ENCODE measurements at places on chromosomes 11 and 22.
A peak's percentile ranks its signal among the peaks of the same experiment; 100 is the strongest.

- no peak for DNase-seq
These were observed 234.7 kb downstream of the INSC start for GRCh38 chr11:15349413-15349812.

DNA sequence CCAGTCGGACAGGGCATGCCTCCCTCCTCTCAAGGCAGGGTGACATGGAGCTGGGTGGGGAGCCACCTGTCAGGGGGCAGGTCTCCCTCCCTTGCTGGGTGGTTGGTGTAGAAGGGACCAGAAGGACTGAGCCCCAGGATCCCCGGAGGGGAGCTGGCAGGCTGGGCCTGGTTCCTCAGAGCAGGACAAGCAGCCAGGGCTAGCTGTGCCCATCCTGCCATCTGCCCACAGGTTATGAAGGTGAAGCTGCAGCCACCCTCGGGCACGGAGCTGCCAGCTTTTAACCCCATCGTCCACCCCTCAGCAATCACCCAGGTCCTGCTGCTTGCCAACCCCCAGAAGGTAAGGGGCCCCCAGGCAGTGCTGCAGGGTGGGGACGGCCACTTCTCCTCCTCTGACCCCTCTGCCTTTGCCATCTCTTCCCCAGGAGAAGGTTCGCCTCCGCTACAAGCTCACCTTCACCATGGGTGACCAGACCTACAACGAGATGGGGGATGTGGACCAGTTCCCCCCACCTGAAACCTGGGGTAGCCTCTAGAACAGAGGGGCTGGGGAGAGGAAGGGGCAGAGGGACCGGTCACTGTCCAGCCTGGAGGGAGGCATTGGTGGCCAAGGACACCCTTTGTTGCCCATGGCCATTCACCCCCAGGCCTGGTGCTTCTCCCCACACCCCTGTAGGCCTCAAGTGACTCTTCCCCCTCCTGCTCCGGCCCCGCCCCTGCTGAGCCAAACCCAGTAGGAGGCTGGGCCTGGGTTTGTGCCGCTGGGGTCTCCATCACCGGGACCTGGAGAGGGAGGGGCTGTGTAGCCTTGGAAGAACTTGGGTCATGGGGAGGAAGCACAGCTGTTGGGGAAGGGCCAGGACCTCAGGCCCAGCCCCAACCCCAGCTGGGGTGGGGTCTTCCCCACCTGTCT is 7.0 kb upstream of the SH3BP1 start:
- DNase-seq, result no peak

- DNase-seq, result no peak
These were observed 7.1 kb upstream of the TNNT3 start for GRCh38 chr11:1912289-1912878.

DNA sequence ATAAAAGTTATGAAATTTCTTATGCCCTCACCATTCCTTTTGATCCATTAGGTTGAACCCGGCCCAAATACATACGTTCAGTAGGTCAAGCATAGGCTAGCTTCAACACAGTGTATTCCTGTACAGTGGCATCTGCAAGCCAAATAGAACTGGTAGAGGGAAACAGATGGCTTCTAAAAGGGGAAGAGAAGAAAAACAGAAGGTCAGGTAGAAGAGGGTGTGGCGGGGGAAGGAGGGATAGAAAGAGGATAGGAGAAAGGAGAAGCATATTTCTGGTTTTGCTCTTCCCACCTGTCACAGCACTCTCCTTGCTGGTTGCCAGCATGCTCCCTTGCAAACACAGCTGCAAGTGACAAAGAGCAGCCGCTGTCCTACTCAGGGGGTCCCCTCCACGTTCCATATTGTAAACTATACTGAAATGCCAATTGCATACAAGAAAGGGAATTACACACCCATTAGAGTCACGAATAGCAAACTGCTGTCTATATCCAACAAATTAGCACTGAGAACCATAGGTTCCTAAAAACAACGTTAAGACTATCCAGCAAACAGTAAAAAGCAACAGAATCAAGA is 71.8 kb downstream of the PHF21A start:
- no peak for DNase-seq

- DNase-seq, result no peak
These were observed 4.6 kb downstream of the RFPL1 start for GRCh38 chr22:29442976-29443375.

DNA sequence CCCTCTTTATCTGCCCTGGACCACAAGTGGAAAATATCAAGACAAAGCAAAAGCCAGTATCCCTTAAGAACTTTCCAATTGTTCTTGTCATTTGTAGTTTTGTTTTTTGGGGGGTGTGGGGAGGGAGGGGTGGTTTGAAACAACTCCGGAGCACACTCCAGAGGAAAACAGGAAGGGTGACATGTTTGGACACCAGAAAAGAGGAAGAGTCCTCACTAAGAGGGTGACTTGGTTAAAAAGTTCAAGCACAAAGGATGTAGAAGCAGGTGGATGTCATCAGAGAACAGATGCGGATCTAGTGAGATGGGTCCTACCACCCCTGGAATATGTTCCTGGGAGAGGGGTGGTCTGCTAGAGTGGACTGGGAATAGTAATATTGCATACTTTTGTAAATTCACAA is 25.8 kb downstream of the ADAMTS8 start:
- no peak for DNase-seq

- no peak for DNase-seq
These were observed 2.9 kb downstream of the RPL3 start for GRCh38 chr22:39316440-39317083.

GRCh38 chr11:85827748-85828639 is 17.1 kb upstream of the SYTL2 start:
- no peak for DNase-seq

DNA sequence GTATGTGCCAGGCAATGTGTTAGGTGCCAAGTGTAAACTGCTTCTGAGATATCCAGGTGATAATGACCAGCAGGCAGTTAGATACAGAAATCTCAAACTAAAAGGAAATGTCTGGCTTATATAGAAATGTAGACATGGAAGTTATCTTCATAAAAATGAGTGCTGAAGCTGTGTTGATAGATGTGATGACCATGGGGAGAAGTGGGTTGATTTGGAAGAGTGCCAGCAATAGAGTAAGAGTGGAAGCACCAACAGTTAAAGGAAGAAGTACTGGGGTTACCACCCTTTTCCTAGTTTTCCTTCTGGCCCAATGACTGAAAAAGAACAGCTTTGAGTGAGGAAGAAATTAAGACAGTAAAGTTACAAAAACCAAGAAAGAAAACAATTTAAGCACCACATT is 68.5 kb downstream of the C2CD3 start:
- DNase-seq, result no peak

- DNase-seq, result no peak
These were observed 193.1 kb downstream of the IGLL1 start for GRCh38 chr22:23386822-23387580.

DNA sequence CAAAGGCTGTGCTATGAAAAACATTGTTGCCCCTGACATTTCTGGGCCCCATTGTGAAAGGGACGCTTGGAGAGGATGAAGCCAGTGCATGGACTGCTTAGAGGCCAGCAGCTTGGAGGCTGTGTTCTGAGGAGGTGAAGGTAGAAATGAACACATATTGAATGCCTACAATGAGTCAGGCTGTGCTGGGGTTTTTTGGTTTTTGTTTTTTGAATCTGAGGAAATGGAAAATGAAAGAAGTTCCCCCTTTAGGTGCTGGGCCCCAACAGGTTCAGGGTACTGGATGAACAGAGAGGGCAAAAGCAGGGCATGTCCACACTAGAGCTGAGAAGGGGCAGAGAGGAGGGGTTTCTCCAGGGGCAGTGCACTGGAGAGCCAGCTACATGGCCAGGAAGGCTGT is 166.1 kb upstream of the API5 start:
- DNase-seq, result peak; percentile 16

GRCh38 chr11:17612221-17613188 is 65.4 kb downstream of the OTOG start:
- no peak for DNase-seq

GRCh38 chr22:38950527-38951295 is 6.7 kb upstream of the APOBEC3A start:
- DNase-seq, result no peak

DNA sequence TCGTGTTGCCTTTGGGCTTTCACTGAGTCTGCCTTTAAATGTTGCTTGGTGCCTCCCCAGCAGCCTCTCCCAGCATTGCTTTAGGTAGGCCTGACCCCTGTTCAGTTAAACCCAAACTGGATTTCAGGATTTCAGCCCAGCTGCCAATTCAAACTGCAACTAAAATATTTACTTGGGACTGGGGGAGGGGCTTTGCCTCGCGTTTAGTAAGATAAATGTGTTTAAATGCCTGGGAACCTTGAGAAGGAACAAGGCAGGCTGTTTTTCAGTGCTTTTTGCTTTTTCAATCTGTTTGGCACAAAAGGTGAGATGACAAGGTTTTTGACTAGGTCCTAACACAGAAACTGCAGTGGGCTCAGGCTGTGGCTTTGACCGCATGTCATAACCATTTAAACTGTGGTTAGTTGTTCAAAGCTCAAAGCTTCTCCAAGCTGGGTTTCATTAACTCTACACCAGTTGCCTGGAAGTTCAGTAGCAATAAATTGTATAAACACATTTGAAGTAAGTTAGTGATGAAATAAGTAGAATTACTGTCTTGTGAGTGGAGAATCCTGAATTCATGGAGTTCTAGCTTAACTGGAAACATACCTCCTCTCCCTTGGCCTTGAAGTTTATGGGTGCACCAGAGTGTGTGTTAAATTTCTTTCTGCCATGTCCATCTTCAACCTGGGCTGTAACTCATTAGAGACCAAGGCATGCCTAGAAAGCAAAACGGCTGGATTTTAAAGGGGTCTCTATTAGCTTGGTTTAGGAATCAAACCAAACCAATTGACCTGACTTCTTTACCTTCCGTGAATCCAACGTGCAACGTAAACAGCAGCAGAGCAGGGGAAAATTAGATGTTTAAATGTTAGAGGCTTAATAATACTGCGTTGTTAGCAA is 3.6 kb downstream of the PKNOX2 start:
- DNase-seq, result no peak

DNA sequence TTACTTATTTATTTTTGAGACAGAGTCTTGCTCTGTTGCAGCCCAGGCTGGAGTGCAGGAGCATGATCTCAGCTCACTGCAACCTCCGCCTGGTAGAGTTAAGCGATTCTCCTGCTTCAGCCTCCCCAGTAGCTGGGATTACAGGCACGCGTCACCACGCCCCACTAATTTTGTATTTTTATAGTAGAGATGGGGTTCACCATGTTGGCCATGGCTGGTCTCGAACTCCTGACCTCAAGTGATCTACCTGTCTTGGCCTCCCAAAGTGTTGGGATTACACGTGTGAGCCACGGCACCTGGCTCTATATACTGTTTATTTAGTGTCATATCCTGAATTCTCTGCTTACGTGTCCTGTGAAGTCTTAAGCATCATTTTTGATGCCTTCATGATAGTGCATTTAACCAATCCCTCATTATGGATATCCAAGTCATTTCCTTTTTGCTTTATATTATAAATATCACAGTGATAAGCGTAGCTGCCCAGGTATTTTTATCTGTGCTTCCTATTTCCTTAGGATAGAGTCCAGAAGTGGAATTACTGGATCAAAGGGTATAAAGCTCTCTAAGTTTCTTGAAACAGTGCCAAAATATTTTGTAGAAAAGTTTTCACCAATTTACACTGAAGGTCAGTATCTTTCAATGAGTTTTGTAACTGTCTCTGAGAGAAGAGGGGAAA is 871 bp upstream of the SIDT2 start:
- DNase-seq, result no peak

- DNase-seq, result no peak
These were observed 75.5 kb upstream of the CD44 start for GRCh38 chr11:35063488-35063931.

DNA sequence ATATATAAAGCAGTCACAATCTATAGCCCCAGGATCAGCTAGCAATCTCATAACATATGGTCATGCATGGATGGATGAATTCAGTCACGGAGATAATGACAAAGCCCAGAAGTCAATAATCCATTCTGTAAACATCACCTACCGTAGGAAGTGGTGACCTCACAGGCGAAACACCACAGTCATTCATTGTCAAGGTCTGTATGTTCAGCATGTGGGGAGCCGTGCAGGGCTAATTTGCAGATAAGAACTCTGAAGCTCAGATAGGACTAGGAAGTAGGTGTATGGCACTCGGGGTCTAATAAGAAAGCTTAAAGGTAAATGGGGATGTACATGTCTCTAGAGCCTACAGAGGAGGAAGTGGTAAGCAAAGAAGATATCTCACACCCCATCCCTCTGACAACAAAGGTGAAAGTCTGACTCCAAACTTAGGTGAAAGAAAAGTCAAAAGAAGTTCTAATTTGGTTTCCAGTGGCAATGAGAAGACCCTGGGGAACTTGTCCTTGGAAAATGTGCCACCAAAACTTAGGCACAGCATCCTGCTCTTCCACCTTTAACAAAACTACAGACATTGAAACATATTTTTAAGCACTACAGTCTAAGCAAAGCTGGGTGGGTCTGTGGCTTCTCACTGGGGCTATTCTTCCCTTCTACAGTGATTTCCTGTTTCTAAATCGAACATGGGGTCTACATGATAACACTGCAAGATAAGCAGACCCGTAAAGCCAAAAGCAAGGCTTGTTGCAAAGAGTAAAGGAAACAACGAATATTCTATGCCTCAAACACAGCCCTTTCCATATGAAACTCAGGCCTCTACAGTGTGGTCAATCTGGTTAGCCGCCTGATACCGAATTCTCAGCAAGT is 5.2 kb downstream of the CRTAM start:
- DNase-seq, result no peak
